ENCODE measurements at places on chromosomes 6 and 20.

GRCh38 chr20:13418263-13419229 lies 197.5 kb downstream of the ISM1 start:
- DNase-seq = no peak

DNA sequence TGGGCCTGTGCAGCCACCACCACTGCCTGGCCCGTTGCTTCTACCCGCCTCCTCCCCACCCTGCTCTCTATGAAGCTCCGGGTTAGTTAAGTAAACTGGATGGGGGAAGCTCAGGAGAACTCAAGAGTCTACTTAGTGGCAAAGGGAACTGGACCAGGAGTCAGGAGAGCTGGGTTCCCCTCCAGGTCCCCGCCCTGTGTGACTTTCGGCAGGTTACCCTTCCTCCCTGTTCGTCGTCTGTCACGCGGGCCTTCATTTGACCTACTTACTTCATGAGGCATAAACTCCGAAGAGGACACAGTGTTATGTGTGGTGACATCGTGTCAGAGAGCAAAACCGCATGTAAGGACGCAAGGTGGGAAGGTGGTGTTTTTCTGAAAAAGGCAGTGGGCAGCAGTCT lies 75.3 kb downstream of the TCP11 start:
- DNase-seq = no peak

- no peak for DNase-seq
Observed at GRCh38 chr6:6643398-6643797, 54.9 kb downstream of the LY86 start.

- no peak for DNase-seq
Observed at GRCh38 chr6:126945150-126945685, 173.3 kb upstream of the RSPO3 start.

GRCh38 chr20:11891077-11891775 lies 26.5 kb upstream of the BTBD3 start:
- no peak for DNase-seq

DNA sequence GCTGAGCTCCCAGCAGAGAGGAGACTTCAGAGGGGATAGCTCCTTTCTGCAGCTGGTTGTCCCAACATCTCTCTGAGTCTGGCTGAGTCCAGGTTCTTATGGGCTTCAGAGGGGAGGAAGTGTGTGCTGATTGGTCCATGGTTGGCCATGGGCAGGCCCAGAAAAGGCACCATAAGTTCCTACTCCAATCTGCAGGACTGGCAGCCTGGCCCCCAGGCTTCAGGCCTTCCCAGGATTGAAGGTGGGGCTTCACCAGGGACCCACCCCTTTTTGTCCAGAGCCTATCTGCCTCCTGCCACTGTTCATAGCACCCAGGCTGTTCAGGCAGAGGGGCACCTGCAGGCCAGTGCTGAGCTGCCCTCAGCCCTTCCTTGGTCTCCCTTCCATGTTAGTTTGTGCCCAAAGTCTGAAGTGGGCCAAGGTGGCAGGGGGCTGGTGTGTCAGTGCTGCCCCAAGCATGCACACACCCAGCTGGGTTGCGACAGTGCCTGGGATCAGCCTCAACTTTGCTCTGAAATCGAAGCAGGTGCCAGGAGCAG lies 21.6 kb upstream of the TOP1 start:
- no peak for DNase-seq

DNA sequence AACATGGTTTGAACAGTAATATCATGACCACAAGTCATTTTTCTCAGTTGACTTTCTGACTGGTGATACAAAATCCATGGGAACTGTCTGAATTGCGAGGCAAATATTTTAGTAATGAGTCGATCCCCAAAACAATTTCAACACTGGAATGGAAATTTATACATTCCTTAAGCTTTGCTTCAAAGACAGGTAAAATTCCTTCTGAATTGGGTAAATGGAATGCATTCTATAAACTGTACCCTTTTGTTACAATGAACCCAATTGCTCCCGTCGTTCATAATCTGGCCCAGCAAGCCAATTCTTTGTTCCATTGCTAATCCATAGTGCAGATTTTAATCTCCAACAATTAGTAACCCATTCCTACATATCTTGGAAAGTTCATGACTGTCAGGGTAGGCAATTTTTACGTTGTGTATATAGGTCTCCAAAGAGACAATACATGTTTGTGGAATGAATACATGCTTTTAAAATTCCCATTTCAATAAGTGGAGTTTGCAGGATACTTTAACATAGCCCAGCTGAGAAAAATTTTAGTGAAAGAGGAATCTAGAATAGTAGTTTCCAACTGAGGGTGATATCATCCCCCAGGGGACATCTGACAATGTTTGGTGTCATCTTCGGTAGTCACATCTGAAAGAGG lies 32.7 kb downstream of the CYP24A1 start:
- no peak for DNase-seq

DNA sequence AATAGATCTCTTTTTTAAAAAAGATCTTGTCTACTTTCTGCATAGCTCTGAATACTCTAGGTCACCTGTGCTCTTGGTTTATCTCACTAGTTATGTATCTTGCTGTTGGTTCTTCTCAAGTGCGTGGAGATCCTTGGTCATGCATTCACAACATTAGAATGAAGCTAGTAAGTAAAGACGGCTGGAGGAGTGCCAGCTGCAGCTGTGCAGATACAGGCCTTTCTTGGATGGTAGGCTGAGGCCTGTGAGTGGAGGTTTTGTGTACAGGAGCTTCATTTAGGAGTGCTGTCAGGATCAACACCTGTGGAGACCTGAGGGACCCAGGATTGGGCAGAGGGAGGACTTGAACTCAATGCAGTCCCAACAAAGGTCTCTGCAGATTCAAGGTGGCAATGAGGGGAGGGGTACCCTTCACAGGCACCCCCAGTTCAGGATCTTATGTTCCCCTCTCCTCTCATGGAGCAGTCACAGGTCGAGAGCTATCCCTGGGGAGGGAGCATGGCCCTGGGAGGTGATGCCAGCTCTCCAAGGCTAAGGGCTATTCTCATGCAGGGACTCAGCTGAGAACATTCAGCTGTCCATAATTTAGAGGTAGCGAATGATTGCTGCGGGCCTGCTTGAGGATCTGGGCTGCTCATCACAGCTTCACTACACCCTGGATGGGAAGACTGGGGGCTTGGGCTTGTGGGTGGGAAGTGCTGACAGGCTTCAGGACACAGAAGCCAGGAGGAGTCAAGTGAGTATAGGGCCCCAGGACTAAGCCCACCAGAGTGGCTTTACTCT lies 98.9 kb upstream of the ENPP5 start:
- no peak for DNase-seq

DNA sequence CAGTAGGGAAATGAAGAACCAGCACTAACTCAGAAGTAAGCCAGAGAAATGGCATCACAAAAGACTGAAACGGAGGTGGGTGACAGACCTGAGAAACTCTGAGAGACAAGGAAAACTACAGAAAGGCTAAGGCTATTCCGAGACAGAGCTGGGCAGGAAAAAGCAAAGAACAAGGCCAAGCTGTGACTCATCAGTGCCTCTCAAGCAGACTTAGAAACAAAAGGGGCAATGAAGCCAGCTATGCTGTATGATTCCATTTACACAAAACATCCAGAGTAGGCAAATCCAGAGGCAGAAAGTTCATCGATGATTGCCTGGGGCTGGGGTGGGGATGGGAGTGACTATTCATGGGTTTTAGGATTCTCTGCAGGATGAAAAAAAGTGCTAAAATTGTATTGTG lies 50.0 kb downstream of the SLC23A2 start:
- DNase-seq = no peak

DNA sequence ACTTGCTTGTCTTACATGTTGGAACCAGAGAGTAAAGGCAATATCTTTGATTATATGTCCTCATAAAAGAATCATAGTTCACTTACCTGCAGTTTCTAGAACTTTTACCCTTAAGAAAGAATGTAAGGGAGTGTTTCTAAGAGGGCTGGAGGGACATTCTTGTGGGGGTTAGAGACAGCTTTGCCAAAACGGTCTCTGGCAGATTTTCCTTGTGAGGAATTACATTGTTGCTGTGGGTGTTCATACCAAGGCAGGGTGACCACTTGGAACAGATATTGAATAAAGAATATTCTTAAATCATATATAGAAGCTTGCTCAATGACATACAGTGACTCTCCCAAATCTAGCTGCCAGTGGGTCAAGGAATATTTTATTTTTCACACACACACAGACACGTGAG lies 517.6 kb upstream of the SOX4 start:
- DNase-seq = no peak

GRCh38 chr6:148775161-148775560 lies 28.3 kb downstream of the UST start:
- no peak for DNase-seq

DNA sequence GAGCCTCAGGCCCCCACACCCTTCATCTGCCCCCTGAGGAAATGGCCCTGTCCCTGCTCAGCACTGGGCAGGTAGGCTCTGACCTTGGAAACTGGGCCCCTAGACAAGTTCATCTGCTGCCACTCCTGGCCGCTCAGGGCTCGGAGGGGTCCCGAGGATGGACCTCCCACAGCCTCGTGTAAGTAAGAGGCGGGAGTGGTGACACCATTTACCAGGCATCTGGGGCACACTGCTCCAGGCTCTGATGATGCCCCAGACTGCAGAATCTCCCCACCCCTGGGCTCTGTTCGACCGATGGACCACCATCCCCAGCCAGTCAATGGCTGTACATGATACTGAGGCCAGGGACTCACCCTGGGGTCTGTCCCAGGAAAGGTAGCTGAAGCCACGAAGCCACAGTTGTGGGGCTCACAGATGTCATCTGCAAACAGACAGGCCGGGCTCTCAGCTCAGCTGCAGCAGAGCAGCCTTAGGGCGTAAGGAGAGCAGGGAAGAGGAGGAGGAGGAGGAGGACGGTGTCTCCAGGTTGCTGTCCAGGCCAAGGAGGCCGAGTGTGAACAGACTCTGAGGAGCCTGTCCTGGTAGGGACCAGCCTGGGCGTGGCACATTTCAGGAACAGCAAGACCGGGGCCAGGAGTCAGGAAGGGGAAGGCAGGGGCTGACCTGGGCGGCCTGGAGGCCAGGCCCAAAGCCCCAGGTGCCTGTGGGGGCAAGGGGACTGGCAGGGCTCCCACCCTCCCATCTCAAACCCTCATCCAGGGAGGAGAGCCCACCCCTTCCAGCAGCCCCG lies 300.4 kb downstream of the TAF4 start:
- DNase-seq = no peak

GRCh38 chr20:3972161-3972560 lies 43.2 kb downstream of the RNF24 start:
- DNase-seq = no peak

GRCh38 chr20:407953-408842 lies at the start of gene RBCK1:
RBCK1 (plus strand) TSS chr20:408299; CDS start chr20:408758, 459 bp downstream.
- DNase-seq = peak; percentile 83

- DNase-seq = no peak
Observed at GRCh38 chr6:119138906-119139541, 60.6 kb upstream of the FAM184A start.

DNA sequence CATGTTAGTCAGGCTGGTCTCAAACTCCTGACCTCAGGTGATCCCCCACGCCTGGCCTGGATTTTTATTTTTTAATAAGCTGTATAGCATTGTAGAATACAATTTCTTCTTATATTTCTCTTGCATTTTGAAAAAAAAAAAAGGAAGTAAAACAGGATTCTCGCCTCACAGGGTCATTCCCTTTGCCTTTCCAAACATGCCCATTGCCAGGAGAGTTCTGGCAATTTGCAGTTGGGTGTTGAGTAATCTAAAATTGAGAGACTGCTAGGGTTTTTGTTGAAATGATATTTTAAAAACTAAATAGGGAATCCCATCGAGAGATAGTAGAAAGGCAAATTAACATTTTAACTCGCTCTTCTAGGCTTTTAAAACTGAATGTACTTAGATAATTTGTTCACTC lies 196.1 kb downstream of the JARID2 start:
- DNase-seq = no peak

DNA sequence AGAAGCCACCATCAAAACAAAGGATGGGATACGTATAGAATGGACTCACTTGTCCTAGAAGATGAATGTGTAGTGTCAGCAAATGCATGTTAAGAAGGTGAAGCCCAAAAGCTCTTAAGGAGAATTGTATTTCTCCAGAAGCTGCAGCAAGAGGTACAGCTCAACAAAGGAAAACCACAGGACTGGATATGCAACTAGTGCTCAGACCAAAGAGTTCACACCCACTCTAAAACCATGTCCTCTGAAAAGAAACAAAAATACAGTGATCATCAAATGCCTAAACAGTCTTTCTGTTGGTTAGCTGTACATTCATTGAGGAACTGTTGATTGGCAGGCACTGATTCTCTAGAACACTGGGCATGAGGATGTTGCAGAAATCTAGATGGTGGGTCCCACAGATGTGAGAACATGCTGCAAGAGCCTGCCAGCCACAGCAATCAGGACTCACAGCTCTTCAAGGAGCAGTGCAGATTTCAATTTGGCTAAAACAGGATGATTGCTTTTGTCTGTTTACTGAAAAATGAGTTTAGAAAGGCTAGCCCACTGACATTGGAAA lies 94.6 kb downstream of the COL9A1 start:
- no peak for DNase-seq

DNA sequence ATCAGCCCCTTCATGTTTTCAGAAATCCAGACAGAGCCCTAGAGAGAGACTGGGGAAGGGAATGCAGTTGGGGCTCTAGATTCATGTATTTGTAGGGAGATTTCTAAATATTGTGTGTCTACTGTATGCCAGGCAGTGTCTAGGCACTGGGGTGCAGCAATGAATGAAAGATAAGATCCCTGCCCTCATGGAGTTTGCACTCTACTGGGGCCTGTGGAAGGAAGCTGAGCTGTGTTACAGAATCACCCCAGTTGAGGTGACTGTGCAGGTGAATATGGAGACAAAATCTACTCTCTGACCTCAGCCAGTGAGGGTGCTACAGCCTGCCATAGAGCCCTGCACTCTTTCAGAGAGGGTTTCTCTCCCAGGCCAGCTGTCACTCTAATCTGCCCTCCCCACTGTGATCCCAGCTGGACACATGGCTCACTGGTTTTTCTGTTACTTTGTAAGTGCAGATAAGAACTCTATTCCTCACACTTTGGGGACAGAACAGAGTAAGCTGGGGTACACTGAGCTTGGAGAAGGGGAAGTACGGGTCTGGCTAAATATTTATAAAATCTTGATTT lies 69.2 kb upstream of the E2F3 start:
- no peak for DNase-seq

GRCh38 chr6:144378437-144378836 lies 93.3 kb downstream of the UTRN start:
- DNase-seq = no peak

- peak; percentile 80 for DNase-seq
Observed at GRCh38 chr20:53842301-53843099, 227.9 kb downstream of the BCAS1 start.

DNA sequence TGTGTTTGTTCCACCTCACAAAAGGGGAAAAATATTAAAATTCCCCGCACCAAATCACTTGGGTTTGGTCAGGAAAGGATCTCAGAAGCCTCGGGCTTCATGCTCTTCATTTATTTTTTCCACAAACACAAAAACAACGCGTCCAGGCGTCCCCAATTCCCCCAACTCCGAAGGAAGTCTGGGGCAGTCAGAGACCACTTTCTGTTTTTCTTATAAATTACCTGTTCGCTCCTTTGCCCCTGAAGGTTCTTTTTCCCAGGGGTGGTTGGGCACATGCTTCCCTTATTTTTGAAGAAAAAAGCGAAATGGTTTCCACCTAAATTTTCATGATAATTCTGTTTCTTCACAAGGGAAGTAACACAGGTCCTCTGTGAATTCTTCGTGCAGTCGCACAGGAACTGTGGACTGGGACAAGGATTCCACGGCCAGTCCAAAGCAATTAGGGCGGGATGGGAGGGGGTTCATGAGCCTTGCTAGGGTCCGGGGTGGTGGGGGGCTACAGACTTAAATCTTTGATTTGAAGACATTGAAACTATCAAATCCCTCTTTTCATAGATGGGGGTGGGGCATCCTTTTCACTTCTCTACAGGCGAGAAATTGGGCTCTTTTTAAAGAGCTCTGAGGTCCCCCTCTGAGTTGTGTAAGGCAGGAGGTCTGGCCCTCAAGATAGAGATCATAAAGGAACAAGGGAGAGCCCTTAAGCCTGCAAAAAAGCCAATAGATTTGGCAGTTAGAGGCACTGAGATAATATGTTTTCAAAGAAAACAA lies 30.5 kb upstream of the HFE start:
- no peak for DNase-seq
